A172 (cell line): ENCODE measurements at places on chromosomes 3 and 15. TPM values are rescaled to one million over a fixed set of nuclear protein-coding genes. Genes with fewer than 3 reads are reported as not detected.
A peak's percentile ranks its signal among the peaks of the same experiment; 100 is the strongest.

DNA sequence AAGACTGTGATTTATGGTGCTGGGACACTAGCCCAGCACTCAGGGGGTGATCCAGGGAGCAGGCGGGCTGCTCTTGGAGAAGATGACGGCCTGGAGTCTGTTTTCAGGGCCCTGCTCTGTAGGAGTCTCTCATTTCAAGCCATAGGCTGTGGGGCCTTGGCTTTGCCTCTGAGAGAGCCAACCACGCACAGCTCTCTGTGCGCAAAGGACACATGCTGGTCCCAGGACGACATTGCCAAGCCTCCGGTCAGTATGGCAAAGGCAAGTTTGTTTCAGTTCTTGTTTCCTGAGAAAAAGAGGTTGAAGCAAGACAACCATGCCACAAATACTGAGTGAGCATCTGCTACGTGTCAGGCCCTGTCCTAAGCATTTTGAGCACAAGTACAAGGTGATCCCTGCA lies 197.1 kb downstream of the EPHB1 start:
- DNase-seq: no peak

DNA sequence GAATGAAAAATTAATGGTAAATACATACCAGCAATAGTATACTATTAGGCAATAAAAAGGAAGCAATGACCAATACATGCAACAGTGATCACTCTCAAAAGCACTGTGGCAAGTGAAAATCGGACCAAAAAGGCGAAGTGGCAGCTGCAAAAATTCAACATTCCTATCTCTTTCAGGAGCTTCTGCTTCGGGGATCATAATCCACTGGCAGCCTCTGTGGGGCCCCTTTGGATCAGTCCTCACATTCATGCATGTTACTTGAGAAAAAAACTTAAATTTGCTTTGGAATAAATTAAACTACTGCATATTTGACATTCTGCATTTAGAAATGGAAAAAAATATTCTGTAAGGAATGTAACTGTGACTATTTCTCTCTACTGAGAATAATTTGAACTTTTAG lies 425.6 kb downstream of the NR2F2 start:
- no peak for DNase-seq

DNA sequence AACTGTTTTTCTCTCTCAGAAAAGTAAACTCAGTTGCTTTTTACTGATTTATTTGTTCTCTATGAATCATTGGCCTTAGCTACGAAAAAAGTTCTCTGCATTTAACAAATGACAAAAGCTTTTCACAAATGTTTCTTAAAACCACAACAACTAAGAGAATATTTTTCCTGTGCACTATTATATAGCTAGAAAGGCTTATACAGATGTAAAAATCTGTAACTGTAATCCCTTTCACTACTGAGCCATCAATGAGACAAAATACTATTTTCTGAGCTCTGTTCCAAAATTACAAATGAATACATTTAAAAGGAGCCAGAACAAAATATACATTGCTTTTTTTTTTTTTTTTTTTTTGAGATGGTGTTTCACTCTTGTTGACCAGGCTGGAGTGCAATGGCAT lies 45.6 kb upstream of the PYGO1 start:
- no peak for DNase-seq

- DNase-seq: no peak
These were observed 34.8 kb downstream of the SUMF1 start for GRCh38 chr3:4432259-4432658.

GRCh38 chr3:9222049-9222448 lies 27.4 kb downstream of the SRGAP3 start:
- no peak for DNase-seq

DNA sequence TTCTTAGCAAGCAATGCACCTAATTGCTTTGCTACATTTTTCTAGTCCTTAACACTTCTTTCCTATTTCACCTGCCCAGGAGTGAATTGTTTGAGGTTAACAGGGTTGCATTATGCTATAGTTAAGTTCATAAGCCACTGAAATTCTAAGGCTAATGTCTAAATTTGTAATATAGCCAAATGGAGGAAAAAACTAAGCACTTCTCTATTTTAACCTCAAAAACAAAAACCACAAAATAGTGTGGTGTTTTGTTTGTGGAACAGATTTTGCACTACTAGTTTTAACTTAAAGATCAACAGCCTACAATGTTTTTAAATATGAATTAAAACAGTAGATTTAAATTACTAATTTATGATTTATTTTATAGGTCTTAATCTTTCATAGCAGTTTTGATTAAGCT lies 5.5 kb downstream of the ATOSA start:
- DNase-seq: no peak

- DNase-seq: no peak
These were observed 279.3 kb upstream of the THBS1 start for GRCh38 chr15:39301589-39301999.

- no peak for DNase-seq
These were observed 359.4 kb downstream of the VPS13C start for GRCh38 chr15:61700803-61701202.

GRCh38 chr3:83843716-83844115 lies 1115.1 kb upstream of the CADM2 start:
- DNase-seq: no peak

GRCh38 chr3:52645549-52645948 lies 40.2 kb downstream of the PBRM1 start:
- DNase-seq: no peak

- DNase-seq: no peak
These were observed 97.3 kb downstream of the CORO2B start for GRCh38 chr15:68676011-68676605.

- DNase-seq: peak; percentile 97
These were observed 119.6 kb downstream of the ASB7 start for GRCh38 chr15:100721758-100722550.

DNA sequence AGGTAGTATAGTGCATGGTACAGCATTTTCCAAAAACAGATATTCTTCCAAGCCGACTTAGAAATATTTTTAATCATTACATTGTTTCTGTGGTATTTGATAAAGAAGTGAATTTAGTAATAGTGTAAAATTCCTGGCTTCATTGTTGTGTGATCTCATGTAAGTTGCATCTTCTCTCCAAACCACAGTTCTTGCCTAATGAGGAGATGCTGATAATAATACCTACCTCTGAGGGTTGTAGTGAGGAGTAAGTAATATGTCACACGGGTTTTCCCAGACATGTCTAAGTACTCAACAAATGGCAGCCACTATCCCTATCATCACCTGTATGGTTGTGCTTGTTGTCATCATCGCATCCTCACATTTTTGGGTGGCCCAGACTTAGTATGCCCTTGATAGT lies 167.3 kb downstream of the SLCO3A1 start:
- no peak for DNase-seq

- no peak for DNase-seq
These were observed 502 bp downstream of the NR1D2 start for GRCh38 chr3:23945663-23945912.

Gene FOXL2
- 1.2 and 1.9 TPM in 2 replicates for total RNA-seq

Gene LRRC31
- not detected in 2 replicates for total RNA-seq

Gene GATA2
- total RNA-seq: 5.5 and 8.4 TPM in 2 replicates

Gene CPEB1
- total RNA-seq: 10.8 and 11.3 TPM in 2 replicates

Gene PLSCR4
- 10.5 and 13.7 TPM in 2 replicates for total RNA-seq

Gene SAMMSON
- 0.12 and 0.84 TPM in 2 replicates for total RNA-seq

Gene LNP1
- 2.4 and 2.8 TPM in 2 replicates for total RNA-seq

Gene BFSP2
- not detected in 2 replicates for total RNA-seq
